ENCODE measurements at places on chromosomes 5 and 9. TPM values are rescaled to one million over a fixed set of nuclear protein-coding genes. Genes with fewer than 3 reads are reported as not detected.

Gene RNF183
- not detected for total RNA-seq

Gene NPR2
- 31.5 TPM for total RNA-seq

Gene GNA14
- 2.2 TPM for total RNA-seq

Gene NANS
- total RNA-seq: 81.9 TPM

Gene QSOX2
- 8.7 TPM for total RNA-seq

Data from cardiac ventricle fibroblast (primary cell).